ENCODE measurements at places on chromosomes 7 and 10.

- DNase-seq = no peak
- peaks cover 1% of the 10 kb centered on the region for H3K4me1 ChIP-seq
- H3K36me3 ChIP-seq = no peaks in the 10 kb centered on the region
- no peak overlapping the region for H3K27ac ChIP-seq
- H3K27me3 ChIP-seq = peaks cover 51% of the 10 kb centered on the region
Observed at GRCh38 chr7:28245123-28245878, 64.7 kb upstream of the JAZF1 start.

- H3K27ac ChIP-seq = no peak overlapping the region
- no peaks in the 10 kb centered on the region for H3K36me3 ChIP-seq
- no peaks in the 10 kb centered on the region for H3K27me3 ChIP-seq
- no peak for DNase-seq
Observed at GRCh38 chr10:77798940-77799339, 127.6 kb downstream of the DLG5 start.

GRCh38 chr10:15313047-15313446, 58.0 kb downstream of the FAM171A1 start:
- H3K36me3 ChIP-seq = no peaks in the 10 kb centered on the region
- H3K4me3 ChIP-seq = no peak overlapping the region
- no peak for DNase-seq
- H3K27ac ChIP-seq = no peak overlapping the region
- no peaks in the 10 kb centered on the region for H3K27me3 ChIP-seq
- H3K4me1 ChIP-seq = peaks cover 3% of the 10 kb centered on the region

DNA sequence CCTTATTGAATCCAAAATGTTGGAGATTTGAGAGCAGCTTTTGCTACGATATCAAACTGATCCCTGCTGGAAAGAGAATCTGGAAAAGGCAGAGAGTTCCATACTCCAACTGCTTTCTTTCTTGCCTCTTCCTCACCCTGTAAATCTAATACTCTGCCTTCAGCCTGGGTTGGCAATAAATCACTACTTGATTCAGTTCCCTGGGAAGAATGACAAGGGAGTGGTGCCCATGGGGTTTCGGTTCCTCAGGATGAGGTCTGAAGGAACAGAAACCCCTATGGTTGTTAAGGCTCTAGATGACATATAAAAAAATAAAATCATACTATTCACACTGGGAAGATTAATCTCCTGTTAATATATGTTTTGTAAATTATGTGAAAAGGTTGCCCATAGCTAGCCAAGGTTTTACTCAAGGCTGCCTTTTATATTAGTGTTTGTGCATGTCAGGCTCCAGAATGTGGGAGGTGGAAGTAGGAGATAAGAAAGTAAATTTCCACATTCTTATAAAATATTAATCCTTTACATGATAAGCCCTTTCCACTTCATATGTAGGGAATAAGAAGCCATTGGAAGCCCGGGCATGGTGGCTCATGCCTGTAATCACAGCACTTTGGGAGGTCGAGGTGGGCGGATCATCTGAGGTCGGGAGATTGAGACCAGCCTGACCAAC, 106.2 kb upstream of the CACNA2D1 start:
- no peaks in the 10 kb centered on the region for H3K36me3 ChIP-seq
- H3K4me1 ChIP-seq = no peaks in the 10 kb centered on the region
- DNase-seq = no peak
- peaks cover 5% of the 10 kb centered on the region for H3K27me3 ChIP-seq
- H3K4me3 ChIP-seq = no peak overlapping the region
- no peak overlapping the region for H3K27ac ChIP-seq

DNA sequence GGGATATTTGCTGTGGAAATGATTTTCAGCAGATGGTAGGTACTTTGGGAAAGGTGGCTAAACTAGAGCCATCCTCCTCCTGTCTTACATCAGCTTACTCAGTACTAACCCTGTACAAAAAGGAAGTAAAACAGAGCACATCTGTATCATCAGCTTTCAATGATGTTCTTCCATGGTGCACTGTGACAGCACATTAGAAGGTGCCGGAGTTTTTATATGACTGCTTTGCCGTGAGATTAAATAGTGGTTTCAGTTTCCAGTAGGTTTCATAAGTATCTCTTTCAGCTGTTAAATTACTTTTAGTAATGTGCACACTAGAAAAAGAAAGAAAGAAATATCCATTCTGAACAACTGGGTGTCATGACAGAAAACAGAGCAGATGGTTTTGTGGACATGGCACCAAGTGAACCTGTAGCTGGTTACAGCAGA, 86.5 kb downstream of the ARID5B start:
- H3K4me3 ChIP-seq = peak overlapping the region; percentile 67
- peaks cover 79% of the 10 kb centered on the region for H3K36me3 ChIP-seq
- peaks cover 92% of the 10 kb centered on the region for H3K4me1 ChIP-seq
- H3K27me3 ChIP-seq = no peaks in the 10 kb centered on the region
- no peak for DNase-seq

- H3K27me3 ChIP-seq = peaks cover 43% of the 10 kb centered on the region
- no peak overlapping the region for H3K27ac ChIP-seq
- H3K36me3 ChIP-seq = no peaks in the 10 kb centered on the region
- H3K4me3 ChIP-seq = no peak overlapping the region
- DNase-seq = no peak
Observed at GRCh38 chr7:94031865-94032264, 27.7 kb upstream of the BET1 start.

GRCh38 chr7:131265227-131265626, 62.4 kb upstream of the MKLN1 start:
- no peaks in the 10 kb centered on the region for H3K36me3 ChIP-seq
- no peak overlapping the region for H3K27ac ChIP-seq
- no peak overlapping the region for H3K4me3 ChIP-seq
- no peak for DNase-seq
- H3K27me3 ChIP-seq = no peaks in the 10 kb centered on the region
- no peaks in the 10 kb centered on the region for H3K4me1 ChIP-seq

- no peak for DNase-seq
- peaks cover 29% of the 10 kb centered on the region for H3K4me1 ChIP-seq
- H3K27ac ChIP-seq = no peak overlapping the region
- no peak overlapping the region for H3K4me3 ChIP-seq
- H3K36me3 ChIP-seq = peaks cover 4% of the 10 kb centered on the region
Observed at GRCh38 chr7:105246256-105246655, 142.5 kb downstream of the SRPK2 start.

DNA sequence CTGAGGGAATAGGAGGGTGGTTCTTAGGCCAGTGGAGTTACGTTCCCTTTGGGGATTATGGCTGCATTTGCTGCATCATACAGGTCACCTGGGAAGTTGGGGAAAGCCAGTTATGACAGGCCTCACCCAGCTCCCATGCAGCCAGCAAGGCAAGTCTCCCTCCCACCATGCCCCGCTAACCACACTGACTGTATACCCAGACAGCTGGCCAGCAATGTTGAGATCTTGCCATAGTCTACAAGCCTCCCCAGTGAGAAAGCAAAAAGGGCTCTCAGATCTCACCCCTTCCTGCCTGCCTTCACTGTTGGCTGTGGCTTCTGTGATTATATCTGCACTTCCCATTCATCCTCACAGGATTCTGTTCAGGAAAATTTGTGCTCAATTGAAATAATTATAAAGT, 133.3 kb upstream of the HGF start:
- no peaks in the 10 kb centered on the region for H3K27me3 ChIP-seq
- no peak for DNase-seq
- no peaks in the 10 kb centered on the region for H3K4me1 ChIP-seq
- H3K27ac ChIP-seq = no peak overlapping the region
- no peak overlapping the region for H3K4me3 ChIP-seq

- no peaks in the 10 kb centered on the region for H3K36me3 ChIP-seq
- no peaks in the 10 kb centered on the region for H3K27me3 ChIP-seq
- no peak overlapping the region for H3K27ac ChIP-seq
- H3K4me3 ChIP-seq = no peak overlapping the region
Observed at GRCh38 chr10:62763155-62763554, 41.4 kb upstream of the ADO start.

DNA sequence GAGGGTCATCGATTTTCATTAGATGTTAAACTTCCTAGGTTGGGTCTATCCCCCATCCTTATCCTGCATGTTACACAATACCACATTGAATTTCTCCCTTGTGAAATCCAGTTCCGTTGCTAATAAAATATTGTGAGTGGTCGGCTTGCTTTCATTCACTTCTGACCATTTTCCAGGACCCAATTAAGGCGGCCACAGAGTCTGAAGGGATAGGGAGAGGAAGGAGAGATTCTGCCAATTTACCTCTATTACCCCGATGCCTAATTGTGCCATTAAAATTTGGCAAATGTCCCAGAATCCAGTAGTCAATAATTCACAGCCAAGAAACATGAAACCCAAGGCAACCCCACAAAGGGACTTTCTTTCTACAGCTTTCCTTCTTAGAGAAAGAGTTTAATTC, 129.9 kb downstream of the IPMK start:
- H3K4me3 ChIP-seq = no peak overlapping the region
- H3K27me3 ChIP-seq = peaks cover 20% of the 10 kb centered on the region
- no peaks in the 10 kb centered on the region for H3K36me3 ChIP-seq

DNA sequence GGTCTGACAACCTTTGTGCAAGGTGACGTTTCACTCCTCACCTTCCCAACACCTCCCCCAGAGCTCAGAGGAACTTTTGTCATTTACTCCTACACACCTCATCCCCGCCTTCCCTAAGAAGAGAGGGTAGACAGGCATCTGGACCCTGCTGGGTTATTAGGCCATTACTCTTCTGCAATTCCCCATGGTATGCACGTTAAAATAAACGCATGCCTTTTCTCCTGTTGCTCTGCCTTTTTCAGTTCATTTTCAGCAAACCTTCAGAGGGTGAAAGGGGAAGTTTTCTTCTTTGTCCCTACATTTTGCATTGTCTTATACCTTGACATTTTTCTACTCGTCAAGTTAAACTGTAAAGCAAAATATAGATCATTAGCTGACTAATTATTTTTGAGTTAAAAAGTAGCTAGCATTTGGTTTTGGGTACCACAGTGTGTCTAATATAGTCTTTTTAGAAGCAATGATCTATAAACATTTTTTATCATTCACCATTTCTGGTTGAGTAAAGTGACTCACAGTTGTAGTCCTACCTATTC, 10.5 kb upstream of the EDRF1 start:
- no peak overlapping the region for H3K27ac ChIP-seq
- no peak overlapping the region for H3K4me3 ChIP-seq
- H3K27me3 ChIP-seq = peaks cover 7% of the 10 kb centered on the region
- H3K4me1 ChIP-seq = no peaks in the 10 kb centered on the region
- no peaks in the 10 kb centered on the region for H3K36me3 ChIP-seq
- DNase-seq = no peak

- no peak overlapping the region for H3K4me3 ChIP-seq
- no peaks in the 10 kb centered on the region for H3K4me1 ChIP-seq
- no peak for DNase-seq
- peaks cover 66% of the 10 kb centered on the region for H3K27me3 ChIP-seq
- H3K36me3 ChIP-seq = no peaks in the 10 kb centered on the region
Observed at GRCh38 chr7:97043281-97043680, 18.6 kb upstream of the DLX5 start.

- H3K36me3 ChIP-seq = no peaks in the 10 kb centered on the region
- H3K4me3 ChIP-seq = no peak overlapping the region
- H3K4me1 ChIP-seq = peaks cover 8% of the 10 kb centered on the region
- no peak overlapping the region for H3K27ac ChIP-seq
- no peak for DNase-seq
- no peaks in the 10 kb centered on the region for H3K27me3 ChIP-seq
Observed at GRCh38 chr10:6951732-6952131, 371.7 kb upstream of the PRKCQ start.

DNA sequence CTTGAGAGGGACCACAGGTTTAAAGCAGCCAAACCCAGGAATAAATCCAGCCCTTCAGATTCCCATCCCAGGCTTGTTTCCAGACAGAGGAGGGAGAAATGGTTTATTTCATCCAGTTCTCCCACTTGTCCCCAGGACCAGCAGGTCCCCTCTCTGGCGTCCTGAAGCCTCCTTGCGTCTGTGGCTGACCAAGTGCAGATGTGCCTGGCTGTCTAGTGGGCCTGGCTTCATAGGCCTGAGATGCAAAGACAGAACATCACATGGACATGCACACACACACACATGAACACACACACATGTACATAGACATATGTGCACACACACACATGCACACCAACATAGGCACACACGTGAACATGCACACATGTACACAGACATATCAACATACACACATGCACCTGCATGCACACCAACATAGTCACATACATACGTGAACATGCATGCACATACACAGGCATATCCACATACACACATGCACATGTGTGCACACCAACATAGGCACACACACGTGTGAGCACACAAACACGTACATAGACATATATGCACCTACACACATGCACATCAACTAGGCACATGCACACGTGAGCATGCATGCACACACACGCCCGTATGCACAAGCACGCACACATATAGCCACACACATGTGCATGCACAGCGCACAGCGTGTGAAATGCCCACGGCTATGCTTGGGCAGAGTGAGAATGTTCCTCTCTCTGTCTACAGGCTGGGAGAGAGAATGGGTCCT, 10.7 kb downstream of the FOXL3 start:
- H3K36me3 ChIP-seq = no peaks in the 10 kb centered on the region
- no peak overlapping the region for H3K4me3 ChIP-seq
- H3K4me1 ChIP-seq = no peaks in the 10 kb centered on the region
- no peak for DNase-seq
- no peaks in the 10 kb centered on the region for H3K27me3 ChIP-seq

- H3K4me3 ChIP-seq = no peak overlapping the region
- H3K27me3 ChIP-seq = peaks cover 15% of the 10 kb centered on the region
- no peaks in the 10 kb centered on the region for H3K4me1 ChIP-seq
- DNase-seq = no peak
Observed at GRCh38 chr10:131812736-131813604, 87.8 kb upstream of the PPP2R2D start.
